CD4-positive, alpha-beta T cell treated with Interleukin-21 for 1 hour (primary cell): ENCODE measurements at places on chromosomes 12 and 14.

DNA sequence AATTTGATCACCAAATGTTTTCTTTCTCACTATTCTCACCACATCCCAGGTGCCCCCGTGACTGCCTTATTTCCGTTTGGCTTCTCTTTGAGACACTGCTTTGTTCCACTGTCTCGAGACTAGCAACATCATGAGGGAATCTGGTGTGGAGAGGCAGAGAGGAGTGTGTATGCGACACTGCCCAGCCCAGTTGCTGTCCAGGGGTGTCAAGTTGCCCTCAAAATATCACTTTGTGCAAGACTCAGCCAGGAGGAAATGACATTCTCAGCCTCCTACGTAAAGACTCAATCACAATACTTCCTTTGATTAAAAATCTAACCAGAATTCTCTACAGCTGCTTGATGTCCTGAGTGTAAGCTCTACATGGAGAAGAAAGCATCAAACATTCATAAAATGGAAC lies 48.2 kb upstream of the EEA1 start:
- no peak for DNase-seq

- DNase-seq: no peak
Observed at GRCh38 chr12:31846405-31846804, 112.8 kb upstream of the RESF1 start.

- no peak for DNase-seq
Observed at GRCh38 chr12:72368719-72369422, 96.7 kb downstream of the TRHDE start.

GRCh38 chr12:95117178-95117599 lies 43.8 kb upstream of the NR2C1 start:
- peak; percentile 77 for DNase-seq

DNA sequence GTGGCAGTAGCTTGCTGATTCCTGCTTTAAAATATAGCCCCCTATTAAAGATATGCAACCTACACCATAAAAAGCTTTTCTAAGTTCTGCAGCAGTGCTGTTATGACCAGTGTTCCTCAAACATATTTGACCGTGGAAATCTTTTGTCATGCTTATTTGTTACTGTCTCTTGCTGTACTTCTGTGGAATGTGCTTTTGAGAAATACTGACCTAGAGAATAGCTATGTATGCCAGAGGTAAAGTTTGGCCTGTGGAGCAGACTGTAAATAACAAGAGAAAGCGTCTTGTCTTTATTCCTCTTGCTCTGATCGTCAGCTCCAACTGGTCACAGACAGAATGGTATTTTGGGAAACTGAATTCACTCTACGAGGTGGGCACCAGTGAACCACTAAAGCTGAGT lies 239.0 kb downstream of the FBXL14 start:
- DNase-seq: no peak

DNA sequence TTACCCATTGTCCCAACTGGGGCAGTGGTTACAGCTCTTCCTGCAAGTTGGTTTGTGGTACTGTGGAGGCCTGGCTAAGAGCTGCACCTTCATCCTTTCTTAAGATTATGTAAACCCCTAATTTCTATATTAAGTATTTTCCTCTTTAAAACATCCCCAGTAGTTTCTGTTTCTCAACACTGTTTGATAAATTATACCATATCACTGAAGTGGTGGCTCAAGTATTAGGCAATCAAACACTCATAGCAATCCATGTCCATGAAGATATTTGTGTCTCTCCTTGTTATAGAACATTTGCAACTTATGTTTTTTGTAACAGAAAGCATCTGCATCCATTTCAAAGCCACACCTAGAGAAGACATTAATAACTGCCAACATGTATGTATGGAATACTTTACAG lies 31.8 kb downstream of the ATXN3 start:
- no peak for DNase-seq

DNA sequence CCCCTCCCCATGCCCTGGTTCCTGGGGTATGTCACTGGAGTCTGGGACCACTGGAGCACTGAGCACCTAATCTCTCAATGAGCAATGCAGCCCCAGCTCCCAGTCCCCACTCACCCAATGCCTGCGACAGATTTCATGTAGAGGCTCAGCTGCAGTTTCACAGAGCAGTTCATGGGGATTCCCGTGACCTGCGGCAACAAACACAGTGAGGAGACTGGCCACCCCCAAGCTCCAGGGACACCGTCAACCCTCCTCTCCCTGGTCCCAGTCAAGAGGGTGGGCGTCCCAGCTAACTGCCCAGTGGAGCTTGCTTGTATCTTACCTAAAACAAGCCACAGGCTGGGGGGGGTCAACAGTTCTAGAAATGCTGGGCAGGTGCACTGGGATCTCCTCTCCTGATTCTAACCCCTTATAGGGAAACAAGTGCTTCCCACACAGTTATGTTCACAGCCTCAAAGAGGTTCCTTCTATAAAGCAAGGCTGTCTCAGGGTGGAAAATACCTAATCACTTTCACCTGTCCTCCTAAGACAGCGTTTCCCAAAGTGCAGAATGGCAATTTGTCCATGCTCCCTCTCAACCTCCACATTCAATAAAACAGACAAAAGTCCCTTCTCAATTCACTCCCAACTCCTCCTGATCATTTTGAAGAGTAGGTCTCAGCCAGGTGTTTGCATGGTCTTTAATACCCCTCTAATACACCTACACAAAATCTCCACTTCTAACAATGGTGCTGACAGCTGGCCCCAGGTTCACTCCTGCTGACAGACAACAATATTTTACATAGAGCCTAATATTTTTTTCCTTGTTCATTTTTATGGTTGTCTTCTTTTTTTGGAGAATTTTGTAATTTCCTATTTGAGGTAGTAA lies 68.3 kb downstream of the SCARB1 start:
- DNase-seq: no peak

DNA sequence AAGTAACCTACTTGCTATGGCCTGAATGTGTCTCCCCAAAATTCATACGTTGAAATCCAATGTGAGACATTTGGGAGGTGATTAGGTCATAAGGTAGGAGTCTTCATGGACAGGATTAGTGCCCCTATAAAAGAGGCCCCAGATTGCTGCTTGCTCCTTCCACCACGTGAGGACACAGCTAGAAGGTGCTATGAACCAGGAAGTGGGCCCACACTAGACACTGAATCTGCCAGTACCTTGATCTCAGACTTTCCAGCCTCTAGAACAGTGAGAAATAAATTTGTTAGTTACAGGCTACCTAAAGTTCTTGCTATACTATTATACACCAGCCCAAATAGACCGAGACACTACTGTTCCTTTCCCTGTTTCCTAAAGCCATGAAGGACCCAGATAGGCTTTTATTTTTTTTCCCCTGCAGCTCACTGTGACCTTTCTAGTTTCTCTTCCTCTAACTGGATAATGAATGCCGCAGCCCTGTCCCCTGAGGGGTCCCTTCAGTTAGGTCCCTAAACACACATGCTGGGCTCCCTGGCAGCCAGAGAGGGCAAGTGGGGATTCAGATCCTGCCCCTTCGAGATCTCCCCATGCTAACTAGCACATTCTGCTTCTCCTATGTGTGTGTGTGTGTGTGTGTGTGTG lies 19.3 kb downstream of the SLC25A3 start:
- DNase-seq: no peak

- DNase-seq: no peak
Observed at GRCh38 chr12:76766161-76766560, 2.2 kb downstream of the ZDHHC17 start.

DNA sequence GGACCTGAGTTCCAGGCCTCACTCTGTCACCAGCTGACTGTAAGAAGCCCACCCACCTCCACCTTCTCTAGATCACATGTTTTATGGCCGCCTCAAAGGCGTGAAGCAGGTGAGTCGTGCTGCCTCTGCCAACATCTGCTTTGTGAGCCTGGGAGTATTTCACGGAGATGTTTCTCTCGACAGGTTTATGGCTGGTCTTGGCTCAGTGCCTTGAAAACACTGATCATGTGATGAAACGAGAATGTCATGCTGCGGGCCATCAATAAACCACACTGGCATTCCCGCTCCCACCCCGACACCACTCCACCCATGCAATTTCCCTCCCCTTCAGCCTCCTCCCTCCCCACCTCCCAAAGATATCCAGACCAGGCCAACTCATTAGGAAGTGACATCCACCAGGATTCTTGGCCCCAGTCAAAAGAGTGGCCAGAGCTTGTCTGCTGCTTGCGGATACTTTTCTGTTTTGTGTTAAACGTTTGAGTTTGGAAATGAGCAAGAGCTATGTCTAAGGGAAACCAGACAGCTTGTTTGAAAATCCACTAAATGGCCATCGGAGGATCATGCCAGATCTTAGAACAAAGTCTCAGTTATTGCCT lies 53.8 kb upstream of the NTF3 start:
- DNase-seq: no peak

GRCh38 chr12:1925684-1926006 lies 7.2 kb upstream of the CACNA2D4 start:
- DNase-seq: no peak

DNA sequence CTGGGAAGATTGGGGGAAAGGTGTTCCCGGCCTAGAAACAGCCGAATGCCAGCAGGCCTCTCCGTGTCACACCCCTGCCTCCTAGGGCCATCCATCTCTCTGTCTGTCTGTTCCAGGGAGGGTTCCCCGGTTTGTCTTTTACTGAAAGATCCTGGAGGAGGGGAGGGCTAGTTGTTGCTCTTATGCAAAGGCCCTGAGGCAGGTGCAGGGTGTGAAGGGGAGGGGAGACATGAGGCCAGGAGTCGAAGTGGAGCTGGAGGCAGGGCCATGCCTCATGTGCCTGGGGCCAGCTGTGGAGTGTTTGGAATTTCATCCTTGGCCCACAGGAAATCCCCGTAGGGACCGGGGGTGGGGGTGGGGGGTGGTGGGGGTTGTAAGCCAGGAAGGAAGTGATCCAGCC lies 8.7 kb upstream of the RCOR1 start:
- DNase-seq: no peak

DNA sequence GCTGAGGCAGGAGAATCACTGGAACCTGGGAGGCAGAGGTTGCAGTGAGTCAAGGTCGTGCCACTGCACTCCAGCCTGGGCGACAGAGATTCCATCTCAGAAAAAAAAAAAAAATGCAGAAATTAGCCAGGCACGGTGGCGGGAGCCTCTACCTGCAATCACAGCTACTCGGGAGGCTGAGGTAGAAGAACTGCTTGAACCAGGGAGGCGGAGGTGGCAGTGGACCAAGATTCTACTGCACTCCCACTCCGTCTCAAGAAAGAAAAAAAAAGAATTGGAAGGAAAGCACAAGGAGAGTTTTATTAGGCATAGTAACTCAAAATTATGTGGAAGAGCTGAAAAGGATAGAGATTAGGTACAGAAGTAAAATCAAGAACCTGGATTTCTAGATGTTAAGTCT lies 20.8 kb upstream of the AMHR2 start:
- no peak for DNase-seq

- DNase-seq: peak; percentile 58
Observed at GRCh38 chr12:102059343-102059742, 2.4 kb downstream of the WASHC3 start.

DNA sequence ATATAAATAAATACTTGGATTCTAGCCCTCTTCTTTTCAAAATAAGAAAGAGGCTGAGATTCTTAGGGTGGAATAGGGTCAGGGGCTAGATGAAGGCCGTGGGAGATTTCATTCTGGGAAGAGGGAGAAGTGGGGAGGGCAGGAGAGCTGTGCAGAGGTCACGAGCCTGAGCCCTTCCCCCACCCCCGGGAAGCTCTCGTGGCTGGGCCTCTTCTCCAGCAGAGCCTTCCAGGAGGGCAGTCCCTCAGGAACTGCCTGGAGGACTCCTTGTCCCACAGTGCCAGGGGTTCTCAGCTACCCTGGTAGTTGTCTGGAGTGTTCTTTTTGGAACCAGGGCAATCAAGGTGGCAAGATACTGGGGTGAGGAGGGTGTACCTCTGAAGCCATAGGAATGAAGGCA lies 94.0 kb downstream of the ESR2 start:
- DNase-seq: no peak

- no peak for DNase-seq
Observed at GRCh38 chr14:72763892-72764291, 130.0 kb downstream of the DPF3 start.

- no peak for DNase-seq
Observed at GRCh38 chr12:117318591-117318990, 42.8 kb downstream of the NOS1 start.

DNA sequence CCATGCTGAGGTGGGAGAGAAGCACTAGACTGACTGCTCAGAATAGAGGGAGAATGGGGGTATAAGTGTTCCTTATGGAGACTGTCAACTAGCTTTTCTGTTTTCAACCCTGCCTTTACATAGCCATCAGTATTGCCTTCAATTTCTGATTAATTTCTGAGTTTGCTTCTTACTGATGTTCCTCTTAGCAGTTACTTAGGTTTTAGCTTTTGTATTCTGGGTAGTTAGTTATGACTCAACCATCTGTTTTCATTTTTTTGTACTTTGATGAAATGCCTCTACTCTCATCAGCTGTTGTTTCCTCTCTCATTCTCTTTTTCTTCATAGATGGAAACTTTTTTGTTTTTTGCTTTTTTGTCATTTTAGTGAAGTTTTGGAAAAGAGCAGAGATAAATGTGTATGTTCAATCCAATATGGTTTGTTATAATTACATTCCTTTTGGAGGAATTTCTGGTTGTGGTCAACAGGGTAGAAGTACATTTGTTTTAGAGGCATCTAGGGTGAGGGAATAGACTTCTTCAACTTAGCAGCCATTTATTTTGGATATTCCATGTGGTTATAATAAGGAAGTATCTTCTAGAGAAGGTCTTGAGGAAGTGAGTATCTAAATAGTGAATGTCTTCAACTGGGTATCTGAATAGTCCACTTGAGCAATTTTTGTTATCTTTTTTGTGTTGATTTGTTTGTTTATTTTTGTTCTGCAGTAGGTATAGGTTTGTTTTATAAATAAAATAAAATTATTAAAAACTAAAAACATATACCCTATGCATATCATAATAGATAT lies 29.6 kb downstream of the PMCH start:
- no peak for DNase-seq

- no peak for DNase-seq
Observed at GRCh38 chr12:66144791-66145754, 14.5 kb upstream of the LLPH start.

DNA sequence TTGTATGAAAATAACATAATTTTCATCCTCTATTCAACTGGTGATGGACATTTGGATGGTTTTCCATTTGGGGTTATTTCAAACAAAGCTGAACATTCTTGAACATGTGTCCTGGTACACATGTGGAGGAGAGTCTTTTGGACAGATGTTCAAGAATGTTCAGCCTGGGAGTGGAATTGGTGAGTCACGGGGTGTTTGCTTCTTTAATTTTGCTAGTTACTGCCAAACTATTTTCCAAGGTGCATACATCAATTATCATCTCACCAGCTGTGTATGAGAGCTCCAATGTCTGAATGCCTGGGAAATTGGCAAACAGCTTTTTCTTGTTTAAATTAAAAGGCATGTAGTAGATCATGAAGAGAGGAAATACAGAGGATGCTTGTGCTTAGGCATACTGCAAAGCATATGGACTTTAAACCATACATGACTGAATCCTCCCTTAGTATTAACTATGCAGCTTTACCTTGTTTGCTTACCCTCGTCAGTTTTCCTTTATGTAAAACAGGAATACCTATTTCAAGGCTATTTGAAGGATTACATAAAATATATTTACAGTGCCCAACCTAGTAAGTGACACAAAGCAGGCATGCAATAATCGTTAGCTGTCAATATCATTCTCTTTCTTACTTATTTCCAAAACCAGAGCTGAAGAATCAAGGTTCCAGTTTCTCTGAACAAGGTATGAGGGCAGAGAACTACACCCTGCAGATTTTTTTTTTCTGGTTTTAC lies 152.1 kb downstream of the ITPR2 start:
- DNase-seq: no peak
